Activated CD8-positive, alpha-beta memory T cell treated with anti-CD3 and anti-CD28 coated beads for 1 hour (primary cell): ENCODE measurements at places on chromosomes 5 and 9.

GRCh38 chr5:61783481-61783880 is 451.4 kb downstream of the ZSWIM6 start:
- DNase-seq, result no peak

DNA sequence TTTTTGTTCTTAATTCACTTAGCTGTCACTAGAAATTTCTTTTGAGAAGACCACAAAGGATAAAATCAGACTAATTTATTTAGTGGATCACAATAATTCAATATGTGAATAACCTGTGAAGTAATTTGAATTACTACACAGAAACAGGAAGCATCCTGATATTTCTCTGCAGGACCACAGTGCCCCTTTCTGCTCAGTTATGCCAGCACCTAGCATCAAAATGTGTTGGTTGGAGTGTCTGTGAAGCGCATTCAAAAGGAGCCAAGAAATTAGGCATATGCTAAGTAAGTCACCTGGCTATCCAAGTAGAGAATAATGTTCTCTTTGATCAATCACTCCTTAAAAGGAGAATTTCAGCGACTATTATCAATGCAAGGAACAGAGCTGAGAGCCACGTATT is 187.5 kb downstream of the SLC12A2 start:
- DNase-seq, result no peak

- no peak for DNase-seq
Observed at GRCh38 chr9:121568343-121569265, 69.0 kb upstream of the GGTA1 start.

- no peak for DNase-seq
Observed at GRCh38 chr9:74644023-74644422, 146.9 kb downstream of the RORB start.

GRCh38 chr5:113446358-113446927 is 11.7 kb upstream of the TSSK1B start:
- DNase-seq, result no peak

GRCh38 chr5:140005145-140005591 is 37.9 kb downstream of the NRG2 start:
- no peak for DNase-seq

GRCh38 chr5:140175367-140176030 is 511 bp downstream of the CYSTM1 start:
- no peak for DNase-seq

DNA sequence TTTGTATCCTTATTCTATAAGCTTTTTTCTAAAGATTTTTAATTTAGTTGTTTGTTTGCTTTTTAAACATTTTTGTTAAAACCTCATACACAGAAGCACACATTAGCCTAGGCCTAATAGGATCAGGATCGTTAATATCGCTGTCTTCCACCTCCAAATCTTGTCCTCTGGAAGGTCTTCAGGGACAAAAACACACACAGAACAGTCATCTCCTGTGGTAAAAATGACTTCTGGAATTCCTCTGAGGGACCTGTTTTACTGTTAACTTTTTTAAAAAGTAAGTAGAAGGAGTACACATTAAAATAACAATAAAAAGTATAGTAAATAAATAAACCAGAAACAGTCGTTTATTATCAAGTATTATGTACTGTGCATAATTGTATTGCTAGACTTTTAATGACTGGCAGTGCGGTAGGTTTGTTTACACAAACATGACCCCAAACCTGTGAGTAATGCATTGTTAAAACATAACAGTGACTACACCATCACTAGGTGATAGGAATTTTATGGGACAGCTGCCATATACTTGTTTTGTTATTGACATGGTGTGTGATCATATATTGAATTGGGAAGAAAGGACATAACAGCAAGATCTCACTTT is 109.6 kb downstream of the ZCCHC7 start:
- DNase-seq, result no peak

DNA sequence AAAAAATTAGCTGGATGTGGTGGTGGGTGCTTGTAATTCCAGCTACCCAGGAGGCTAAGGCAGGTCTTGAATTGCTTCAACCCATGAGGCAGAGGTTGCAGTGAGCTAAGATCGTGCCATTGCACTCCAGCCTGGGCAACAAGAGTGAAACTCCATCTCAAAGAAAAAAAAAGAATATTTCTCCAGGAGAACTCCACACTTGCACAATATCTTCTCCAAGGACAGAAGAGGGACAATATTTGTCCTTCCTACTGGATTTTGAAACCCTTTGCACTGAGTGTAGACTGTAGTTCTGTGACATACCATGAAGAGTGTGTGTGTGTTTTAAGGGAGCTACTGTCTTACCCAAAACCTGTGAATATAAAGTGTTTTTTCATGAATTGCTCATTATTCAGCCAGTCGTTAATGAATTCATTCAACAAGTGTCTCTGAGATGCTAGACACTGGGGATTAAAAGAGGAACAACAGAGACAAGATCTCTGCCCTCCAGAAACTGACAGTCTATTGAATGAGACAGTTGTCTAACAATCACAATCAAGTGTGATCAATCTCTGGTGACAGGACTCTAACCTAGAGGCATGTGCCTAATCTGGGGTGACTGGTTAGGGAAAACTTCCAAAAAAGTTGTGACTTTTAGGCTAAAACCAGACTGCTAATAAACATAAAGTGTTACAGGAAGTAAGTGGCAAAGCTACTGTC is 9.8 kb upstream of the UBE2D2 start:
- DNase-seq, result no peak

DNA sequence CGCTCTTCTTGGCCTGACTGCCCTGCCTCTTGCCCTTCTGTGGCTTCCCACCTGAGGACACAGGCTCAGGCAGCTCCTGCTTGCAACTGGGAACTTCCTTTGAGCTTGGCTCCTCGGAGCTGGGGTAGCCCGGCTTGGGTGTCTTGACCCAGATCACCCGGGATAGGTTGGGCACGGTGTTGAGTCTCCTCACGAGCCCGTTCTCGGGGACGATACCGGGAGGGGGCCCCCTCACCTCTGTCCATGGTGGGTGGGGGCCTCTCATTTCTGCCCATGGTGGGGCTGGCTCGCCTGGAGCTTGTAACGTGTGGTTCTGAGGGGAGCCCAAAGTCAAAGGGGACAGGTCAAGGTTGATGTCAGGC is 7.8 kb upstream of the DDX41 start:
- no peak for DNase-seq

DNA sequence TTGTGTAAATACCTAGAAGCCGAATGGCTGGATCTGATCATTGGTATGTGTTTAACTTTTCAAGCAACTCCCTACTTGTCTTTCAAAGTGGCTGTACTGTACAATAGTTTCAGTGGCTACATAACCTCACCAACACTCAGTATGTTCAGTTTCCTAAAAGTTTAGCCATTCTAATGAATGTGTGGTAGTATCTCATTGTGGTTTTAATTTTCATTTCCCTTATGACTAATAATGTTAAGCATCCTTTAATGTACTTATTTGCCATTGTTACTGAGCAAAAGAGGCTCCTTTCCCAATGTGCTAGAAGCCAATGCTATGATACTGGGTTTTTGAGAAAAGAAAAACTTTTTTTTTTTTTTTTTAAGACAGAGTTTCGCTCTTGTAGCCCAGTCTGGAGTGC is 27.8 kb upstream of the ALDOB start:
- DNase-seq, result no peak

GRCh38 chr5:107919969-107920368 is 249.2 kb upstream of the EFNA5 start:
- no peak for DNase-seq

GRCh38 chr5:72252574-72253155 is 67.4 kb downstream of the MRPS27 start:
- no peak for DNase-seq

- no peak for DNase-seq
Observed at GRCh38 chr9:124782661-124783574, 6.0 kb downstream of the OLFML2A start.
